ENCODE measurements at places on chromosomes 12 and 14.

- DNase-seq, result no peak
Observed at GRCh38 chr14:51488569-51489220, 163.0 kb upstream of the FRMD6 start.

DNA sequence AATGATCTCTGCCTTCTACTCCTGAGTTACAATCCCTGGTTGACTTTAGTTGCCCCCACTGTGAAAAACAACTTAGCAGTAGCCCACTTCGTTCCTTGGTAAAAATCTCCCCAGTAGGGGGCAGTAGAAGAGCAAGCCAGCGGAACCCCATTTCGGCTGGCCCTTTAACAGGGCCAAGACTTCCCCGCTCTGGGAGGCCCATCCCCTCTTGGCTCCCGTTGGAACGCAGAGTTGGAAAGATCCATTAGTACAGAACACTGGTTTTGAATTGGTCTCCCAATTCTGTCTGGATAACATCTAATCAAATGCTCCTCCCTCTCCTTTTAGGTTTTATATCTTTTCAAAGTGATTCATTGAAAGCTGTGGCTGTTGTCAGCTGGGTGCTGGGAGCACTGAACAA, 1133.3 kb downstream of the BCL11B start:
- DNase-seq, result peak; percentile 8

GRCh38 chr12:76094754-76095153, 10.3 kb upstream of the NAP1L1 start:
- no peak for DNase-seq

DNA sequence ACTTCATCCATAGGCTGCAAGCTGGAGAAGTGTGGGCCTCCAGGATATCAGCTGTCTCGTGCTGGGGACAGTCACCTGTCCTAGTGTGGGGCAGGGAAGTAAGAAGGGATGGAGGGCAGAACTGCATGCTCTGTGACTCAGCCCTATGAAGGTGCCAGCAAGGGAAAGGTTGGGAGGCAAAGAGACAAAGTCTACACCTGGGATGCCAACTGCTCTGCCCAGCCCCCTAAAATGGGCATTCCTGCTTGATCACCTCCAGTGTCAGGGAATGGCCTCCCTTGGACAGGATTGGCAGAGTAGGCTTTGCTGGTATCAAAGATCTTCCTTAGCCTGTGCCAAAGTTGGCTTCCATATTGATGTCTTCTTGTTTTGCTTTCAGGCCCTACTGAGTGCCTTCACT, 335.0 kb downstream of the BCL11B start:
- no peak for DNase-seq

DNA sequence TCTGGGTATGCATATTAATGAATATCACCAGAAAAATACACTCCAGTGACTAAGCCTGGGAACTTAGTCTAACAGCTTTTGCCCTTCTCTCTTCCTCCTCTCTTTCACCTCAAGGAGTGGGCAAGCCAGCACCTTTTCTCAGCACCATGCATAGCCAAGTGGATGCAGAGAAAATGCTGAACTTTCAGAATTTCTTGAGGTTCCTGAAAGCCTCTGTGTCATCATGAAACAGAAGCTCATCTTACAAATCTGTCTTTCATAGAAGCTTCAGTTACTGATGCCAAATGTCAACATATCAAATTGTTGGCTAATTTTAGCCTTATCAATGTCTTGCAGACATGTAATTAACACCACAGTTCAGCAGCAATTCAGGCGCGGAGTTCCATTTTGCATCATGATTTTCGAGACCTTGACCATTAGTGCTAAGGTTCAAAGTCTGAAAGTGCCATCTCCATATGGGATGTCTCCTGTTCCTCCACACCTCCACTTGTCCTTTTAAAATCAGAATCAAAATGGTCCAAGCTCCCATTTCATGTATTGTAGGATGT, 51.1 kb upstream of the RPH3A start:
- DNase-seq, result no peak

GRCh38 chr12:66152732-66153131, 17.1 kb downstream of the TMBIM4 start:
- DNase-seq, result no peak

DNA sequence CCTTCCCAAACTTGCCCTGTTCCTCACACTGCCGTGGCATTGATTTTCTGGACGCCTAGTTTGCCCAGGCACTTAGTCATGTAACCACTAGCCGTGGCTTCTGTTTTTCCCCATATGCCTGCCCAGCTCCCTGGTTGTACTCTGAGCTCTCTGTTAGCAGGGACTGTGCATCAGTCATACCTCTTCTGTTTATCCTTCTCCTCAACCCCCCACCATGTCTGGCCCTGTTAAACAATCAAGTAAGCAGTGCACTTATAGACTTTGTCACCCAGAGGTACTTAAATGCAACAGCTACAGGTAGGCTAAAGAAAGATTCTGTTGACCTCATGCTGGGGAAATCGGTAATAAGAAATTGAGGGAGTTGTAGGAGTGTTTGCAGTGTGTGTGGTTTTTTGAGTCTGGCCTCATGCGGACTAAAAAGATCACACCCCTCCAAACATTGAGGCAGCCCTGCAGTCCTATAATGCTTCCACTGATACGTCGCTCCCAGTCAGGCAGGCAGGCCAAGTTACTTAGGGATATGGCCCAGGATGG, 17.0 kb downstream of the UBE3B start:
- no peak for DNase-seq

DNA sequence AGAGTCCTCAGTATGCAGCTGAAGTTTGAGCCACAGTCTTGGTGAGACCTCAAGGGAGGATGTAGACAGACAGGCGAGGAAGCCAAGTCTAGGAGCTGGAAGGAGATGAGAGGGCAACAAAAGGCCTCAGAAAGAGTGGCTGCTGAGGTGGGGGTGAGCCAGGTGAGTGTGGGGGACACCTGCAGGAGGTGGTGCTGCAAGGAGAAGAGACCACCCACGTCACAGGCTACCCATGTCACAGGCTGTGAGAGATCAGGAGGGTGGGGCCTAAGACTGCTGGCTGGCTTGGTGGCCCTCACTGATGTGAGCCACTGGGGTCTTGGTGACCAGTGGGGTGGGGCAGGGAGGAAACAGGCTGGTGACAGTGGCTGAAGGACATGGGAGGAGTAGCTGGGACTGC, 97.3 kb downstream of the KIF26A start:
- no peak for DNase-seq

DNA sequence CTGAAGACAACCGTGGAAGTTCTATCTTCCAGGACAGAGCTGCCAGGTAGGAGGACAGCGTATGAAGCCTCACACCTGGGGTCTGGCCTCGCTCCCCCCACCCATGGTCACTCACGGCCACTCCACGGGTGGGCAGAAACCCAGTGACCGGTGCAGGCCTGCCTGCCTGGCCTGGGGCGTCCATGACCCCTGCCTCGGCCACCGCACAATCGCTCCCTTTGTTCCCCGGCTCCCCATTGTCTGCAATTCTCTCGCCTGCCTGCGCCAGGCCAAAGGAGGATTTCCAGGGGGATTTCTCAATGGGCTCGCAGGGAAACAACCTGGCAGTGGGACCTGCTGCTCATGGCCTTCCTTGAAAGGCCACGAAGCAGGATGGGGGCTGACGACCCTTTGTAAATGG, 22.6 kb downstream of the CCDC85C start:
- DNase-seq, result no peak

DNA sequence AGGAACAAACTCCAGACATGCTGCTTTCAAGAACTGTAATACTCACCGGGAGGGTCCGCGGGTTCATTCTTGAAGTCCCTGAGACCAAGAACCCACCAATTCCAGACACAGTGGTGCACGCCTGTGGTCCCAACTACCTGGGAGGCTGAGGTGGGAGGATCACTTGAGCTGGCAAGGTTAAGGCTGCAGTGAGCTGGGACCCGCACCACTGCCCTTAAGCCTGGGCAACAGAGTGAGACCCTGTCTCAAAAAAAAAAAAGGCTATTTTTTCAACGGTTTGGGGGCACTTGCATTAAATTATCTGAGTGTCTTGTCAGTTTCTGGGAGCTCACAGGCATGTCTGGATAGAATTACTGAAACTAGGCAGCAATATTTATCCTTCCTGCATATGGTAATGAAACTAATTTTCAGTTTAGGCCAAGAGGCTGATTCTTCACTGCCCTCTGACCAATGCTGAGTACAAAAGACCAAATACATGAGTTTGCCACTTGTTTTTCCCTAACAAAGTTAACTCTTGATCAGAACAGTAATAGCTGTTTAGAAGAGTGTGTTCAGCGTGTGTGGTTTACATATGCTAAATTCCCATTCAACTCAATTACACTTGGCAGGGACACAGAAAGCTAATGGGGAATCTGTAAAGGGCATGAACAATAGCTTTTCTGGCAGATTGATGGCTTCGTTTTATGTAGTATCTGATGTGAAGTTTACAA, 65.8 kb upstream of the RASSF3 start:
- no peak for DNase-seq

DNA sequence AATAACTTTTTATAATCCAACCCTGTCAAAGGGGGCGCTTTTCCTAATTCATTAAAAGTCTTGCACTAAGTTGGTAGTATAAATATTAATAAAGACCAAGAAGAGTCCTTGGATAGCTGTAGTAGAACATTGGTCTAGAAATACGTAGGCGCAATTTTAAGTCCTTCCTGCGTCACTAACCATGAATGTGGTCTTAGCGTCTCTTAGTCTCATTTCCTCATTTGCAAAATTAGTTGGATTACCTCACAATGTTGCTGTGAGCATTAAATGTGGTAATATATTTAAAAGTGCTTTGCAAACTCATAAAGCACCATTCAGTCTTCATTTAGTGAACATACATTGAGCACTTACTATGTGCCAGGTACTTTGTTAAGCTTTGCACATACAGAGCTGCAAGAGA, 149.7 kb downstream of the AEBP2 start:
- DNase-seq, result no peak

DNA sequence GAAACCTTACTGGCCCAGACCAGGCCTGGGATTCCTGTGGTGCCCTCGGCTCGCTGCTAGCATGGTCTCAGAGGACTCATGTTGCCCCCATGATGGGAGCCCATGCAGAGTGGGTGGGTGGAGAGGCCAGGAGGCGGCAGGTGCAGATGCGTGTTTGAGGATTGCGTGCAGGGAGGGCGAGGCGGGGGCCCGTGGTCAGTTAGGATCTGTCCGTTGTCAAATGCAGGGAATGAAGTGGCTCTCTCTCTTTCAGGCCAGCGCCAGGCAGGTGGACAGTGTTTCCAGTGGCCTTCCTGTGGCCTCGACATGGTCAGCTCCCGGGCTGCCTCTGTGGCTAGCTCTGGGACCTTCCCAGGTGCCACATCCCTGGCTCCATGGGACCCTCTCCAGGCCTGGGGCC, 39.3 kb upstream of the DLK1 start:
- no peak for DNase-seq

- DNase-seq, result no peak
Observed at GRCh38 chr14:76313303-76313702, 62.6 kb upstream of the ESRRB start.

DNA sequence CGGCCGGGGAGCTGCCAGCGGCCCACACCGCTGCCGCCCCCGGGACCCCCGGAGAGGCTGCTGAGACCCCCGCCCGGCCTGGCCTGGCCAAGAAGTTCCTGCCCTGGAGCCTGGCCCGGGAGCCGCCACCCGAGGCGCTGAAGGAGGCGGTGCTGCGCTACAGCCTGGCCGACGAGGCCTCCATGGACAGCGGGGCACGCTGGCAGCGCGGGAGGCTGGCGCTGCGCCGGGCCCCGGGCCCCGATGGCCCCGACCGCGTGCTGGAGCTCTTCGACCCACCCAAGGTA, 12.8 kb downstream of the SH2B3 start:
- no peak for DNase-seq

DNA sequence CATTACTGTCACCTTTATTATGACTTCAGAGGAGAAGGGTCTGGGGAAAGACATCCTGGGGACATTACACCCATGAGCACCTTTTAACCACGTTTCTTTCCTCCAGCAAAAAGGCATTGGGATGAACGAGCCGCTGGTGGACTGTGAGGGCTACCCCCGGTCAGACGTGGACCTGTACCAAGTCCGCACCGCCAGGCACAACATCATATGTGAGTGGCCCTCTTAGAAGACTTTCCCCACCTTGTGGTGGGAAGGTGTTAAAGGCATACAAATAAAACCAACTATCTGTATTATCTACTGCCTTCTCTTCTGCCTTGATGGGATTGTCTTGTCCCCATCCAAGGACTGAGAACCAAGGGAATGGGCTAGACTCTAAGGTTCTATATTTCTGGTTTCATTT, 6.0 kb downstream of the PSMD9 start:
- DNase-seq, result no peak

GRCh38 chr14:95315156-95315555, 4.6 kb downstream of the CLMN start:
- no peak for DNase-seq

DNA sequence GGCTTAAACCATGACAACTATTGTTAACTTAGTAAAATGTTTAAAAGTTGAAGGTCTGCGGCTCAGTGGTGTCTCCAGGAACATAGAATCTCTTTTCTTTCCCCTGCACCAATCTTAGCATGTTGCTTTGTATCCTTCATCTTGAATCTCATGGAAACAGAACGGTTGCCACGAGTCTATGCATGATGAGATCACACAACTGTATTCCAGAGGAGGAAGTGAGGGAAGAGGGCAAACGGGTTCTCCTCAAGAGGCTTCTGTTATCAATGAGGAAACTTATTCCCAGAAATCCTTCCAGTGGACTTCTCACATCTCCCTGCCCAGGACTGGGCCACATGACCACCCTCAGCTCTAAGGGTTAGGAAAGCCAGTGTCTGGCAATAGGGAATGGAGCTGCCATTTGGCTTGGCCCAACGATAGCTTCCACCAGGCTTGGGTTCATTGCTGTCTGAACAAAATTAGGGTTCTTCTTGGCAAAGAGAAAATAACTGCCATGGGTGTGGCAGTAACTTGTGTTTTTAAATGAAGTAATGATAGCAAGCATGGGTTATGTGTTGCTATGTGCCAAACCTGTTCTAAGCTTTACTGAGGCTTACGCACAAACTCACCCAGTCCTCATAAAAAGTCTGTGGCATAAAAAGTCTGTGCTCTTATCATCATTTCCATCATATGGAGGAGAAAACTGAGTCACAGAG, 17.4 kb downstream of the PLXNC1 start:
- no peak for DNase-seq

DNA sequence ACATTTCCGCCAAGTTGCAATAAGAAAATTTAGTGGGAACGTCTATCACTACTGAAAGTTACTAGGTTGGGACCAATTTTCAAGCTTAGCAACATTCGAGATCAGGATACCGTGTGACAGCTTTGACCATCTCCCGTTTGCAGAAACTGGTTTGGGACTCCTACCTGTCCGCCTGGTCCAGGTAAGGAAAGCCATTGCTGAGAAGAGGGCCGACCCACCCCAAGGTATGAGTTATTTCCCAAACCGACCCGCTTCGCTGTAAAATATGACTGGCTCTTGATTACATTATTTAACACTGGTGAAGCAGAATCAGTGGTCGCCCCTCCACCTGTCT, 271 bp downstream of the DNAI7 start:
- DNase-seq, result no peak
